ENCODE measurements at places on chromosomes 3 and 15.

- no peak for DNase-seq
These were observed 27.8 kb downstream of the CFAP161 start for GRCh38 chr15:81161851-81162250.

GRCh38 chr3:138220788-138221187, 33.7 kb downstream of the ARMC8 start:
- DNase-seq = no peak

- DNase-seq = peak; percentile 27
These were observed 162.4 kb downstream of the PLCL2 start for GRCh38 chr3:17047162-17047561.

GRCh38 chr3:160956785-160957184, 148.4 kb downstream of the B3GALNT1 start:
- DNase-seq = no peak

GRCh38 chr3:44974416-44974815, 1.6 kb downstream of the ZDHHC3 start:
- no peak for DNase-seq

DNA sequence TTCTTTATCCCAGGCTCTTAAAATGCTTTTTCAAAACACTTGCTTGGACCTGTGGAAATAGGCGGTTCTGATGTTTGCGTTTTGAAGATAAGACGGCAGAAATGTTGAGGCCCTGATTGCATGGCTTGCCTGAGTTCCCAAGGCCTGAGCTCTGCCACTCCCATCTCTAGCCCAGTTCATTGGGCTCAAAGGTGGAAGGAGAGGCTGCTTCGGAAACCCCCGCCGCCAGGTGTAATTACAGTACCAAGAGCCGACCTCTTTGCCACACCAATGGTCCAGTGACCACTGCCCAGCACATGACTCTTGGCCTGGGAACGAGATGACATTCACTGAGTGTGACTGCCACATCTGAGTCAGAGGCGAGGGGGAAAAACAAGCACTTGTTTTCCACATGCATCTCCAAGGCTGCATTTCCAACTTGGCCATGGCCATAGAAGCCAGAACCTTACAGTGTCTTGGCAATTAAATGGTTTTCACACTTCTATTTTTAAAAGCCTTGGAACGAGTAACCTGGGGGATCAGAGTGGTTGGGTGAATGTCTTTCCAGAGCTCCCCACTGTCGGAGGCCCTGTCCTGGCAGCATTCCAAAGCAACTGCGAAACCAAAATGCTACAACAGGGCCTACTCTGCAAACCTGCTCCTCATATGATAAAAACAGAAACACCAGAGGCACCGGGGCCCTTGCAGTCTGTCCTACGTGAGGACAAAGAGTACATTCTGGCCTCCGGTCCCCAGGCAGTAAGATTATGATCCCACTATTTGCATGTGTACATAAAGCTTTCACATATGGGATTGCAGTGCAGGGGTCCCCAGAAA, 63.8 kb upstream of the CGNL1 start:
- no peak for DNase-seq

DNA sequence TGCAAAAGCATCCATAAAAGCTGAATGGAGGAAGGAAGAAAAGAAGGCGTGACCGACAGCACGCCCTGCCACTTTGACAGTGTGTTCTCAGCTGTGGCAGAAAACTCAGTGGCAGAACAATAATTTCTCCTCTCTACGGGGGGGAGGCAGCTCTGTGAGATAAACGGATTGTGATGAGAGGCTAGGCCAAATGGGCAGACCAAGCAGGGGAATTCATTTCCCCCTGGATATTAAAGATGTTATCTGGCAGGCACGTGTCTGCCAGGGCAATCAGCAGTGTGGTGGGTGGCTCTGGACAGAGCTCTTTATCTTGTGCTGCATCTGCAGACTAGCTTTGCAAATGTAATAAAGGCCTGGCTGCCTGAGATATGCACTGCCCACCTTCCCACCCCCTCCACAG, 1.9 kb upstream of the RMDN3 start:
- no peak for DNase-seq

- DNase-seq = no peak
These were observed 272.7 kb upstream of the RGMA start for GRCh38 chr15:93361703-93362102.

- no peak for DNase-seq
These were observed 141.7 kb downstream of the TIGIT start for GRCh38 chr3:114435386-114436115.

- no peak for DNase-seq
These were observed 26.8 kb upstream of the IL1RAP start for GRCh38 chr3:190486908-190487607.

DNA sequence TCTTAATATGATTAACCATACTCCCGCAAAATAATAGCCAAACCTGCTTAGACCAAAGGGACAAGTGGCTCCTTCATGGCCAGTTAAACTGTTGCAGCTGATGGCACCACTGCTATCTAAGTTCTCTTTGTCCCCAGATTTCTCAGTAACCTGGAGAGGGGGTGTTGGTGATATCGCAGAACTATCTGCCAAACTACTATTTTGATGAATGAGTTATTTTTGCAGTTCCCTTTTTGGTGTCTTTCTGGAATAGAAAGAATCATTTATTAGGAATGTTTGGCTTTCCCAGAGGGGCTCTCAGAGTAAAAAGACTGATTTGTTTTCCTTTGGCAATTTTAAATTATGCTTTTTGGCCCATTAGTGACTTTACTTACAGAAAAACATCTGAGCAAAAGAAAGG, 33.0 kb downstream of the CLEC3B start:
- DNase-seq = no peak

GRCh38 chr3:149470381-149470780, 4.1 kb upstream of the TM4SF4 start:
- DNase-seq = no peak

- no peak for DNase-seq
These were observed 1173.1 kb downstream of the NSUN3 start for GRCh38 chr3:95235916-95236315.

DNA sequence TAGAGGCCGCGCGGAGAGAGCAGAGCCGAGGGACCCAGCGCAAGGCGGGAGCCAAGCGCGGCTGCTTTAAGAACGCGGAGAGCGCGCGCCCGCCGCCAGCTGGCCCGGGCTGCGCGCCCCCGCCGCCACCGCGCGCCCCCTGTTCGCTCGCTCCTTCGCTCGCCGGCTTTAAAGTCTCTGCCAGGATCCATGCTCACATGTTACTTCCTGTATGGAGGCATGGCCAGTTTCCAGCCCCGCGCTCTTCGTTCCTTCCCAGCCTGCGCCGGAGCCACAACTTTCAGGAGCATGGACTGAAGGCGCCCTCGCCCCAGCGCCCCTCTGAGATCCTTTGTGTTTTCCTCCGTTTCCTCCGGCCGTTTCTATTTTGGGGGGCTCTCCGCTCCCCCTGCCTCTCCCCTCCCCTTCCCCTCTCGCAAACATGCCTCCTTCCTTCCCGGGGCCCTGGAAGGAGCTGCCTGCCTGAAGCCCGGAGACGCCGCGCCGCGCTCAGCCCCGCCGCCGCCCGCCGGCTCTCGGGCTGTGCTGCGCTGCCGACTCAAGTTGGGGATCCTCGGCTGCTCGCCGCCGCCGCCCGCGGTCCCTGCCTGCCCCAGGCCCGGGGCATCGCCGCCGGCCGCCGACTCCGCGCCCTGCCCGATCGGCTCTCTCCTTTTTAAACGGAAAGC, at the start of gene PTPRG:
TSS of gene PTPRG (plus strand) at position 198 of the 668 bp plus-strand sequence. CDS start 717 bp downstream, outside the sequence.
- peak; percentile 77 for DNase-seq

GRCh38 chr3:17802950-17803349, 60.5 kb upstream of the TBC1D5 start:
- DNase-seq = no peak

GRCh38 chr3:71488882-71489281, 94.6 kb downstream of the FOXP1 start:
- DNase-seq = peak; percentile 37

- DNase-seq = no peak
These were observed 417.6 kb downstream of the TIGIT start for GRCh38 chr3:114711321-114711886.

- no peak for DNase-seq
These were observed 44.4 kb upstream of the SPRED1 start for GRCh38 chr15:38208206-38208605.

- DNase-seq = no peak
These were observed 1.7 kb upstream of the HGD start for GRCh38 chr3:120683671-120684301.

DNA sequence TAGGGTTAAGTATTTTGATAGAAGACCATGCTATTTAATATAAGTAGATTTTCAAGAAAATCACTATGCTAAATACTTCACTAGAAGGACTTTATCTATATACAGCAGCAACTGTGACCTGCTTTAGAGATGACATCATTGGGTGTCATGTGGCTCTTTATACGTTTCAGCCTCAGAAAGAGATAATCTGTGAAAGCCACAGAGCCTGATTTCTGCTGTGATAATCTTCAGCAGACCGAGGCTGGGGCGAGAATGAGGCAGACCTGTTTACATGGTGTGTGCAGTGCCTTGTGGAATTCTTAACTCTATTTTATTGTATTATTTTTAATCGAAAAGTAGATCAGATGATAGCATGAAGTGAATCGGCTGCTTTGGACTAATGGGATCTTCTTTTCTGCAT, 471.2 kb downstream of the MFSD1 start:
- DNase-seq = no peak

DNA sequence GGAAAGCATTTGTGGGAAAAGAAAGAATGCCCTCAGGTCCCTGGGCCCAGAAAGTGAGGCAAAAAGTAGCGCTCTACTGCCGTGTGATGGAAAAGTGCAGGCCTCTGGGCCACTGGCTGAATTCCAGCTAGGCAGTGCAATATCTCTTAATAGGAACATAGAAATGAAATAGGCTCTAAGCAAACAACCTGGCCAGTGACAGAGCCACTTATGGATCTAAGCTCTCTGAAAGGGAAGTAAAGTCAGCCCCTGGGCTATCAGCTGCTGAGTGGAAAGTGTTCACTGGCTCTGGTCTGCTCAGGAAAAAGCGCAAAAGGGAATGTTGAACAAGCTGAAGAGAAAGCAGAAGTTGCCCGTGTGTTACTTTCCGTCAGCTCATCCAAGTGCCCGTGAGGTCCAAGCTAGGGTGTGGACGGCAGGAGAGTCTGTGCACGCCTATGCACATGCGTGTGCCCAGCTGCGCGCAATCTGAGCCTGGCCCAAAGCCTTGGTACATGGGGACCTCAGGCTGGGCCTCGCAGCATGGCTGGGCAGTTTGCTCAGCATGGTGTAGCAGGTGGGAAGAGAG, 74.0 kb upstream of the RAD18 start:
- DNase-seq = no peak

DNA sequence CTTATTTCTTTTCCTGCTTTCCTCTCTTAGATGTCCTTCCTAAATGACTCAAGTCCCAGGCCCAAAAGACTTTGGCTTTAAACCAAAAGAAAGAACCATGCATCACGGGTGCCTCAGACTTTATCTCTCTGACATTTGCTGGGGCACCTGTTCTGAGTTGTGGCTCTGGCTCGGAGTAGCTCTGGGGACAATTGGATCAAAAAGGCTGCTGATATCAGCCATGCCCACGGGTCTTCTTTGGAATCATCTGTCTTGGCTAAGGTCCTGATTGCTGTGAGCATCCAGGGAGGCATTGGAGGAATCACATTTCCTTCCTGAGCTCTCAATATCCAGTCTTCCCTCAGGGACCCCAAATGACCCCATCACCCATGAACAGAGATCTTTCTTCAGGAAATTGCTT, 59.9 kb downstream of the CLSTN2 start:
- no peak for DNase-seq

GRCh38 chr3:98732286-98733052, 30.7 kb upstream of the ST3GAL6 start:
- no peak for DNase-seq

DNA sequence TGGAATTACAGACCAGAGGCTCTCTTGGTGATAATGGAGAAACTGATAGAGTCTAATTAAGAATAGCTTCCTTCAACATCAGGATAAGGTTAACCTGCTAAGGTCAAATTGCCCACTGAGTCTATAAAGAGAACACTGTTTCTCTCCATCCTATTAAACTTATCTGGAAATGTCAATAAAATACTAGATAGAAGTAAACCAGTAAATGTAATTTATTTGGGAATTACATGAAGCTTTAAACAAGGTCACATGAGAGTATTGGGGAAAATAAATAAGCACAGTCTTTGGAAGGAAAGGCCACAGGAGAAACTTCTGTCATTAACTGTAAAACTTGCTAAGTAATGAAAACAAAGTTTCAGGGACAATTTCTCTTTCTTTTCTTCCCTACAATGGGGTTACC, 118.5 kb downstream of the DPH6 start:
- no peak for DNase-seq

DNA sequence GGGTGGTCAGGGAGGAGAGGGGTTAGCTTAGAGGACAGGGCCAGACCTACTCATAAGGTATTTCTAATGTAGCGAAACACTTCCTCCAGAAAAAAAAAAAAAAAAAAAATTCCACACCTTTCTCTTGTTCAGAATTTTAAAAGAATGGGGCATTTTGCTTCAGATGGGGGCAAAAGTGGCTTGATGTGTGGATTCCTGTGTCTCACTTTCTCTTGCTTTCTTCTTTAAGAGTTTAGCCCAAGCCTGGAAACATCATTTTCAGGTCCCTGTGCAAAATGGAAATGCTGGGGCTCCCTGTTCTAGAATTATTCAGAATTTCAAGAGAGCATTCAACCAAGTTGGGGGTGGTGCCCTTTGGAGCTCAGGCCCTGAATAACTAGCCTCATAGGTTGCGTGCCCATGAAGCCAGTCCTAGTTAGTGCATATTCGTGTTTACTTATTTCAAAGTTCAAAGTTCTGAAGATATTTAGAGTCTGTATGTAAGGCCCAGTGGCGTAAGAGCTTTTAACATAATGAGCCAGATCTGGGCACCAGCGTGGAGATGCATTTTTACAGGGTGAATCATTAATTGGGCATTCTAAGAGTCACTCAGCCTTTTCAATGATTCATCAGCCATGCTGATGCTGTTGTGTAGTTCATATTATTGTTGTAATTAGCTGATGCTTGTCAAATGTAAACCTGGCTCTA, 104.5 kb downstream of the RPLP1 start:
- DNase-seq = no peak

DNA sequence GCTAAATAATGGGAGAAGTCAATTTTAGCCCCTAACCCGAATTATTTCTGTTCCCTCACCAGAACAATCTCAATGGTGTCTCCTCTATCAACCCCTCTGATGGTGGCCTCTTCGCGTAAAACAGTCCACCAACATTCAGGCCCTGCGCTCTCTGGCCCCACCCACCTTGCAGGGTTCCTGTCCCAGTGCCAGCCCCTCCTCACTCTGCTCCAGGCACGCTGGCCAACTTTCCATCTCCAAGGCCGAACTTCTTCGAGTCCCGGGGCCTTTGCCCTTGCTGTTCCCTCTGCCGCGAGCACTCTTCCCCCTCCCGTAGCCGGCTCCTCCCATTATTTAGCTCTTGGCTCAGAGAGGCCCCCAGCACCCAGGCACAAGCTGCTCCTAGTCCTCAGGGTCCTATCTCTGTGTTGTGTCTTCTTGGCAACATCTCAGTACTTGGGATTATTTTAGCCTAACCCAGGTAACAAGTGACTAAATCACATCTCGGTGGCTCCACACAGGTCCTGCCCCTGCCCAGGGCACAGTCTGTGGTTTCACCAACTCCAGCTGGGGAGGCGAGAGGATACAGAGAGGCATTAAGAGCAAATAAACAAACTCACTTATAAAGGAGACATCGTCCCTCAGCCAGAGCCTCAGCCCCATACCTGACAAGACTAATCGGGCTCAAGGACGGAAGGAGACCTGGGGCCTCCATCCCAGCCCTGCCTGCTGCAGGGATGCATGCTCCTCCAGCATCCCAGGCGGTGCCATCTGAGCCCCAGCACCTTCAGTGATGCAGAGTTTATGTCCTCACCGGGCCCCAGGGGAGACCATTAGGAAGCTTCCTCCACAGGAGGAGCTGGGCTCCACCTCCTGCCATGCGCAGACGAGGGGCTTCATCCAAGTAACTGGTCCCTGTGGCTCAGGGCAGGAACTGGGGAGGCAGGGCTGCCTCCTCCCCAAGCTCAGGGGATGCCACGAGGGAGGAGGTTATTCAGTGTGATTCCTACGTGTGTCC, 19.7 kb upstream of the IQSEC1 start:
- DNase-seq = no peak
